ENCODE measurements at places on chromosomes 5 and 9.

DNA sequence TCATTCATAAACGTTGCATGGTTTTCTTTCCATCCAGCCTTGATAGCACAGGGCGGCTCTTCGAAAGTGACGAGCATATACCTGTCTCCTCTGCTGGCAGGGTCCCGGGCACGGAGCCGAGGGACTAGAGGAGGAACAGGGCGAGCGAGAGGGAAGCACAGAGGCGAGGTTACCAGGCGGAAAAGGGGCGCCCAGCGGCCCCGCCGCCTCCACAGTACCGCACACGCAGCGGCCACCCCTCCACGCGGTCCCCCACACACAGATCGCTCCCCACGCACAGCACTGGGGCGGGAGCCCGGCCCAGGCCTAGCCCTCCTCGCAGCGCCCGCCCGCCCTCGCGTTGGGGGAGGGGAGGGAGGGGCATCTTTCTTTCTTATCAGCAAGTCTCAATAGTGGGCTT lies 296.6 kb upstream of the DAB2 start:
- DNase-seq = no peak

GRCh38 chr9:24258626-24259025 lies 287.1 kb downstream of the IZUMO3 start:
- DNase-seq = no peak

DNA sequence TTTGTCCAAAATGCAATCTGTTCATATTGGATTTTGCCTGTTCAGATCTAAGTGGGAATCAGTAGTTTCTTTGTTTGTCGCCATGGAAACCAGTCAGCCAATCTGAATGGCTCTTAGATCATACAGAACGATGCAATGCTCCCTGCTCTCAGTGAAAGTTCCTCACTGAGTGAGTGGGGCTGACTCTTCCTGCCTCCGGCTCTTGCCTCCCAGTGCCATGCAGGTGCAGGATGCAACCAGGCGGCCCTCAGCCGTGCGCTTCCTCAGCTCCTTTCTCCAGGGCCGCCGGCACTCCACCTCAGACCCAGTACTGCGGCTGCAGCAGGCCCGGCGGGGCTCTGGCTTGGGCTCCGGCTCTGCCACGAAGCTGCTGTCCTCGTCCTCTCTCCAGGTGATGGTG lies at the start of gene PTPDC1:
TSS of gene PTPDC1 (plus strand) at position 151 of the 400 bp plus-strand sequence. CDS start at position 218, 67 bp downstream.
- DNase-seq = no peak

DNA sequence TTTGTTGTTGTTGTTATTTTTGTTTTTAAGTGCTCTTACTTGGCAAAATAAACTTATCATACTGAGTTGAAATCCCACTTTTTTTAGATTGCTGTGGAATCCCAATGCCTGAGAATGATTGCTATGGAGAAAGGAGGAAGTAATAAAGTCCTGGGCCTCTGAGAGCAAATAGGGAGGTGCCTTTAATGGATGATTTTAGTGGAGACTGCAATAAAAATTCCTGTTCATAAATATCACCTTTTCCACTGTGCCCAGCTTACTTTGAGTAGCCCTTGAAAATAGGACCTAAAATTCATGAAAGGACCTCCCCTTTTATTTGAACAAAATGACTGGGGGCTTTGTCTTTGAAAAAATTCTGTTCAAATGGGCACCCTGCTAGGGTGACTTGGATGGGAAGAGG lies 21.8 kb upstream of the ANKH start:
- DNase-seq = no peak

- DNase-seq = no peak
These were observed 24.5 kb downstream of the RANBP17 start for GRCh38 chr5:170886210-170886894.

- no peak for DNase-seq
These were observed 683.8 kb downstream of the LRRC70 start for GRCh38 chr5:63262185-63262981.

GRCh38 chr9:122106576-122106975 lies 13.5 kb upstream of the TTLL11 start:
- DNase-seq = no peak

DNA sequence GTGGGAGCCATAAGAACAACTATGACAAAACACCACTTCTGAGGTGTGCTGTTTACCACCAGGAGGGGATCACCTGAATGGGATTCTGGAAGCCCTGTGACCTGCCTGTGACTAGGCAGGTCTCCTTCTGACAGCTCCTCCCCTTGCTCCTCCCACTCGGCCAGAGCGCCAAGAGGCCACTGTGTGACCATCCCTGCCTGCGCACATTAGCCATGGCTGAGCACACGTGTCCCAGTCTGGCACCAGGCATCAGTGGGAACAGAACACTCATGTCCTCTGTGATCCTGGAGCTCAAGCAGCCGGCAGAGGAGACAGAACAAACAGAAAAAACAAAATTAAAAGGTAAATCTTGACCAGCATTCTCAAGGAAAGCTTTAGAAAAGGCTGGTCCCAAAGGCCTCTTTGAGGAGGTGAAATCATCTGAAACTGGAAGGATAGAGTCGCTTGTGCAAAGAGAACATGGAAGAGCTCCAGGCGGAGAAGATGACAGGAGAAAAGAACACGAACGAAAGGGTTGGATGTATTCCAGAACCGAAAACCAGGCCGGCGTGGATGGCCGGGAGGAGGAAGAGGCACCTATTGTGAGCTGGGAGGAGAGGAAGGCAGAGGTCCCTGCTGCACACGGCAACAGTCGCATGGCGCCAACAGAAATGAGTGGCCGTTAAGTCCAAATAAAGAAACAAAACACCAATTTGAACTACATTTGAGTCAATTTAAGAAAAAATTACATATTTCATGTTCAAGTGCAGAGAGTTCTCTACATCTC lies 5.1 kb downstream of the MED10 start:
- no peak for DNase-seq

DNA sequence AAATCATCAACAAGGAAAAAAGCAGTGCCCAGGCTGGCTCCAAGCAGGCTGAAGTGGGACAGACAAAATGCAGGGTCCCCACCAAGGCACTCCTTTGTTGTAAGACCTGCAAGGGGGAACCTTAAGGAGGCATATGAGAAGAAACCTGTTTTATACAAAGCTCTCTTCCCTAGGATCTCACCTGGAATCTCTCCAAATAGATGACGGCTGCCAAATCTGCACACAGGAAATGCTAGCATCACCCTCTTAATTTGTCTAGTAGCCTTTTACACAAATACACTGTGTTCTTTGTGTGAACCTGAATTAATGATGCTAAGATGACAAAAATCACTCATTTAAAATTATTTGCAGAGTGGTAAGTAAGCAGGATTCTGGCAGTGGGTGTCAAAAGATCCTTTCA lies 280.2 kb downstream of the SPOCK1 start:
- no peak for DNase-seq

GRCh38 chr5:23994581-23995370 lies 487.4 kb downstream of the PRDM9 start:
- no peak for DNase-seq

- no peak for DNase-seq
These were observed 45.0 kb downstream of the SECISBP2 start for GRCh38 chr9:89363311-89363670.

DNA sequence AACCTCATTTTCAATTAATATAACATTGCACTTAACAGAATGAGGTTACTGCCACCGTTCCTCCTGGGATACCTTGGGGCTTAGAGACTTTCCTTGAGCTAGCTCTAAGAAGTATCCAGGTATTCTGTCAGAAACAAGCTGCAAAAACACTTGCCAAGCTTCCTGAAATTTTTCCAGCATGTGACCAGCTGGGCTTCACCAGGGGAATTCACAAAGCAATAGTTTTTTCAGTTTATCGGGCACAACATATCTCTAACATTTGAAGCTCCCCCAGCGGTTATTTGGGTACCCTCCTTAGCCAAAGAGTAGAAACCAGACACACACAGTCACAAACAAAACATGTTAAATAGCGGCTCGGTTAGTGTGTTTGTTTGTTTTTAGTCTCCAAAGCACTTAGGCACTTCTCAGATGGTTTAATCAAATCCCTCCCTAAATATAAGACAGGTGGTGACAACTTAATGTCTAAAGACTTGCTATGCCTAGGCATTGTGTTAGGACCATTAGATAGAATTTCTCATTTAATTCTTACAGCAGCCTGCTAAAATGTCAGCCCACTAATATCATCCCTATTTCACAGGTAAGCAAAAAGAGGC lies 278.2 kb downstream of the GLIS3 start:
- DNase-seq = no peak

DNA sequence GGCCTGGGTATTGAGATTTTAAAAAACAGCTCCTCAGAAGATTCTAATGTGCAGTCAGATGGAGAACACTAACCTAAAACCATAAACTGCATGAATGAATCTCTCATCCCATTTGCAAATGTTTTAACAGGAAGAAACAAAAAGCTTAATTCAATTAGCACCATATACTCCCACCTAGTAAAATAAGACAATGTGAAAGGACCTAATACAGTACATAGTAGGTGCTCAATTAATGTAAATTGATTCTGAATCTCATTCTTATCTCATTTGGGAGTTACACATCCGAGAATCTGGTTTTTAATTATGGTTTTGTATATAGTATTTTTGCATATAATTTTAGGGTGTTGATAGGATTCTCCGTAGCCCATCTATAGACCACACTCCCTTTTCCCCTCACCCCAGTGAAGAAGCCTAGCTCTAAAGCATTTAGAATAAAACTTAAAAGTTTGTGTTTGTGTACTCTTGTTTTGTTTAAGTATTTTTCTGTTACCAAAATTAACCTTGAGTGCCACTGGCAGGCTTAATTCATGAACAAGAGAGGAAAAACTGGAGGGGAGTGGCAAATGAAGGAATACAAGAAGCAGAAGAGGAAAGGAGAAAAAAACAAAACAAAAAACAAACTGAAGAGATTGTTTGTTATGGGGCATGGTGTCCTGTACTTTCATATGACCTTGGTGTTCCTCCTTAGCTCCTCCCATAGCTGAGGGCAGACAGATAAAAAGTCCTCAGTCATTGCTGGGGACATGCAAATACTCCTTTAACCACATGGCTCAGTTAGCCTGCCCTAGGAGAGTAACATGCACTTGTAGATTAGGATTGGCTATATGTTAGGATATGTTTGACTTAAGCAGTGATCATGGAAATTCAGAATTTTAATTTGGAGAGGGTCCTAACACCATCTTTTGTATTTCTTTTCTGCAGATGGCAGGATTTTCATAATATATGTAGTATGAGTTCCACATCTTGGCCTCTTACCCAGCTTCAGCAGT lies 1.2 kb downstream of the RNF14 start:
- DNase-seq = no peak

GRCh38 chr5:173535166-173535975 lies 81.1 kb downstream of the BOD1 start:
- DNase-seq = no peak

DNA sequence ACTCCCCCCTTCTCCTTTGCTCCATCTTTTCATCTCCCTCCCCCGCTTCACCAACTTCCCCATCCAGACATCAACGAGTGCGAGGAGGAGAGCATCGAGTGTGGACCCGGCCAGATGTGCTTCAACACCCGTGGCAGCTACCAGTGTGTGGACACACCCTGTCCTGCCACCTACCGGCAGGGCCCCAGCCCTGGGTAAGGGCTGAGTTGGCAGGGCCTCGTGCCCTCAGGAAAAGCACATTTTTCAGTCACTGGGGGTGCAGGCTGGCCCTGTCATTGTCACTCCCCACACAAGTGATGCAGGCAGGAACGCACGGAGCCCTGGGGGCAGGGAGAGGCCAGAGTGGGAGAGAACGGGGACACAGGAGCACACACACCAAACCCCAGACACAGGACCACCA lies 12.4 kb upstream of the ASS1 start:
- no peak for DNase-seq

GRCh38 chr5:177357459-177358351 lies at the start of gene RGS14:
RGS14 (plus strand) TSS chr5:177357924; CDS start chr5:177358025, 101 bp downstream.
- no peak for DNase-seq

DNA sequence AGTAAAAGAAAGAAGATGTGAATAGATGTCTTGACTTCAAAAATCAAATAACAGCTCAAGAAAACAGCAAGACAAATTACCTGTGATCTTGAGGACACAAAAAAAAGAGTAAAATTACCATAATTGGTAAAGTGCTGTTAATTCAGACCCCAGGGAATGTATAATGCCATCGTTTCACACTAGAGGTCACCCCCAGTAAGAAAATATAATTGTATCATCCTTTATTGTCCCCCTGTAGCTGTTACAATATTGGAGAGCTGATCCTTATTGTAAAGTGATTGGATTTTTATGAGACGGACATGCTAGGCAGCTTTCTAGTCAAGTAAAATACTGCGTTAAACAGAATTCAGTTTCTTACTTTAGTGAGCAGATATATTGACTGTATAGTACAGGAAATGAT lies 377.0 kb downstream of the TLE1 start:
- no peak for DNase-seq

GRCh38 chr9:34797367-34797766 lies 87.4 kb upstream of the CCL21 start:
- DNase-seq = no peak

DNA sequence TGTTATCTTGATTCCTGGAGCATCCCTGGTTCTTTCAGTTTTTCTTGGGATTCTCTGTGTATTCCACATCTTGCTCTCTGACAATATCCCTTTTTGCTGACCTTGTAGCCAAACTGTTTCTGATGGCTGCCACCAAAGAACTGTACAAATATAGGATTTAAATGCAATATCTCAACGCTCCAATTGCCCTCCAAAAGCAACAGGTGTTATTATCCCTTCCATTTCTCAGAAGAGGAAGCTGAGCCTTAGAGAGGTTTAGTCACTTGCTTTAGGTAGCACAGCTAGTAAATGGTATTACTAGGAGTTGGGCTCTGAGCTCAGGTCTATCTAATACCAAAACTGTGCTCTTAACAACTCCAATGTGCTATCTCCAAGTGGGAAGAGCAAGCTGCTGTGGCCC lies 24.2 kb upstream of the HAND1 start:
- DNase-seq = no peak
